Activated T-helper 1 cell treated with anti-CD3 and anti-CD28 coated beads, Interleukin-2, amount 50 U/mL, for 16 hours (primary cell): ENCODE measurements at places on chromosomes 5 and 9.
A peak's percentile ranks its signal among the peaks of the same experiment; 100 is the strongest.

DNA sequence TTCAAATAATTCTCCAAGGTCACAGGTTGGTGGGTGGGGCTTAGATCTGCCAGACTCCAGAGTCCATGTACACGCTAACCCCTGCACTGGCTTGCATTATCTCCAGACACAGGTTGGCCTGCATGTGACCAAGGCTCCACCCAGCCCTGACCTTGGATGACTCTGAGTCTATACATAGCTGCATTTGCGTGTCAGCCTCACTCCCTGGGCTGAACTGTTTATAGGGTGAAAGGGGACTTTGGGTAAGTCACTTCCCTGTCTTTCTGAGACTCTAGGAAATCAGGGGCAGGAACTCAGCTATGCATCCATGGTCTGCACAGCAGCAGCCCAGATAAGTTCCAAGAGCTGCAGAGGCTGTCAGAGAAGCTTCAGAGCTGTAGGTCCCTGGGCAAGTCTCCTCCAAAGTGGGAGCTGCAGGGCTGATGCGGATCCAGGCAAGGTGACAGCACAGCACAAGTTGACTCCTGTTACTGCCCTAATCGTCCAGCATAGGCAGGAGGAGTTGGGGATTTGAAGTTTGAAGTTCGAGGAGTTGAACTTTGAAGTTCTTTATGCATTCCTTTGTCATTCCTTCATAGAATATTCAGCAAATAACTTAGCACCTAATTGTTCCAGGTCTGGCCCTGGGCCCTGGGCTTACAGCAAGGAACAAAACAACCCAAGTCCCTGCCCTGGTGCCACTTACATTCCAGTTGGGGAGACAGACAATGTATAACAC, 53.4 kb downstream of the SLC22A5 start:
- DNase-seq, result no peak

DNA sequence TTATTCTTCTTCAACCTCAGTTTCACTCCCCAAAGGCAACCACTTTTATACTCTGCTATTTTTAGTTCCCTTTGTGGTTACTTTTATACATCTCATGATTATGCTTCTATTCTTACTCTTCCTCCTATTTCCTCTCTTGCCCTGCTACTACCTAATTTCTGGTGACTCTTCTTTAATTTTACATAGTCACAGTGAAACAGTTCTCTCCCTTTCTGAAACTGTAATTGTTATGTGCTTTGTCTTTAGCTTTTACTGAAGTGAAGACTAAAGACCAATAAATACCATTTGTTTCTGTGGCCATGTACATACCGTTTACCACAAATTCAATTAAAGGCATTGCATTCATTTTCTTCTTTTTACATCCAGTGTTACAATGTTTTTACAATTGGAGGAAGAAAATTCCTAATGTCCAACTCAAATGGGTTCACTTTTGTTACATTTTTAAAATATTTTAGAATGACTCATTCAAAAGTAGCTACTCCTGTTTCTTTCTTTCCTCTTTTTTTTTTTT, 410.6 kb downstream of the PSAT1 start:
- DNase-seq, result no peak

GRCh38 chr5:72167804-72168203, 60.5 kb downstream of the MAP1B start:
- DNase-seq, result no peak

DNA sequence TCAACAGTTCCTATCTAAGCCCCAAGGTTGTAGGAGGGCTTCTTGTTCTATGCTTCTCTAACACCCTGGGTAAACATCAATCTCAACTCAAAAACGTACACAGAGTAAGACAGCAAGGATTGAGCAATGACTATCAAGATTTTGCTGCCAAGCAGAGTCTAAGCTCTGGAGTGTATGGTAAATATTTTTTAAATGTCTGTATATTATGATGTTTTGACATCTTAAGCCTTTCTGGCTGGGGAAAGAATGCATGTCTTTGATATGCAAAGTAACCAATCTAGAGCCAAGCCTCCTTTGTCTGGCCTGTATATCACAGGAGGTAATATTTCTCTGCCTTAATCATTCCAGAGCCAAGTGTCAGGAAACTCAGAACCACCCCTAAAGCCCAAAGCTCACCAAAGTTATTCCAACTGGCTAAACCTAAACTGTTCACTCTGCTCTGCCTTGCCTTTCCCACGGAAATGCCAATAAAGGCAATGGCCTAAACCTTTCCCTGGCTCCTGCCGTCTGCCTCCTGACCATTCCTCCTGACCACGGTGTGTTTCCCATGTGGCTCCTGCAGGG, 45.2 kb downstream of the YIPF5 start:
- no peak for DNase-seq

DNA sequence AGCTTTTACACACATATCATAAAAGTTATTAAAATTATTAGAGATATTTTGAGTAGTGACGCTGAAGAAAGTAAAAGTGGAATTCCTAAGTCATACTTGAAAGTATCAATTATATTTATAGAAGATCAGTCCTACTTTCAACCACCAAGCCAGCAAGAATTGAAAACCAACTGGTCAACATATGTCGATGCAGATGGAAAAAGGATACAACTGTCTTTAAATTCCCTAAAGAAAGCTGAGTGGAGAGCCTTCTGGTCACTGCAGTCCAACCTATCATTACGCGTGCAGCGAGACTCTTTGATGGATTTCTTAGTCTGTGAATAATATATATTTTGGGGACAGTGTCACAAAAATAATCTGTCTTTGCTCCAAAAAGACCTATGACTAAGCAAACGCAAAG, 15.3 kb downstream of the MEF2C start:
- DNase-seq, result no peak

DNA sequence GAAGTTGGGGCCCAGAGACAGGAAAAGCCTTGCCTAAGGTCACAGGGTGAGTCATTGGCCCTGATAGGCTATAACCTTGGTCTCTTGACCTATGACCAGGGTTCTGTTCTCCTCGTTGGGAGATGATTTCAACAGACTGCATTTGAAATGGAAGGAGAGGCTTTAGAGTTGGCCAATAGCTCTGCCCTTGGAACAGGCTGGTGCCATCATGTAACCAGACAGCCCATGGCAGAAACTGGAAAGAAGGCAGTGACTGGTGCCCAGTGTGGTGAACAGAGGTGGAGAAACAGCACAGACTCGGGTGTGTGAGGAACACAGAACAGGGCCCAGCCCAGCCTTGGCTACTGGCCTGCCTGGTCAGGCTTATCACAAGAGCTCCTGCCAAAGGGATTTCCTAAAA, 109.8 kb upstream of the SLC25A48 start:
- no peak for DNase-seq

- no peak for DNase-seq
Measured at GRCh38 chr9:14907696-14908095, 2.5 kb downstream of the FREM1 start.

GRCh38 chr5:71949772-71950171, 157.5 kb upstream of the MAP1B start:
- no peak for DNase-seq

GRCh38 chr9:100586093-100586492, 8.2 kb downstream of the CAVIN4 start:
- no peak for DNase-seq

GRCh38 chr9:134182554-134183085, 18.3 kb upstream of the RNU6ATAC start:
- no peak for DNase-seq

- DNase-seq, result no peak
Measured at GRCh38 chr5:80703747-80704146, 49.0 kb upstream of the DHFR start.

- DNase-seq, result peak; percentile 85
Measured at GRCh38 chr9:136363106-136363948, at the start of gene DNLZ. Gene DNLZ, minus strand, starts transcription at chr9:136363744. Its CDS starts 30 bp downstream, at chr9:136363714.

GRCh38 chr5:107616213-107616612, 54.5 kb downstream of the EFNA5 start:
- no peak for DNase-seq

GRCh38 chr5:89043676-89044075, 160.7 kb upstream of the MEF2C start:
- DNase-seq, result no peak

GRCh38 chr9:1979741-1980367, 35.3 kb upstream of the SMARCA2 start:
- DNase-seq, result no peak

- no peak for DNase-seq
Measured at GRCh38 chr5:82925061-82925411, 152.2 kb downstream of the TMEM167A start.

DNA sequence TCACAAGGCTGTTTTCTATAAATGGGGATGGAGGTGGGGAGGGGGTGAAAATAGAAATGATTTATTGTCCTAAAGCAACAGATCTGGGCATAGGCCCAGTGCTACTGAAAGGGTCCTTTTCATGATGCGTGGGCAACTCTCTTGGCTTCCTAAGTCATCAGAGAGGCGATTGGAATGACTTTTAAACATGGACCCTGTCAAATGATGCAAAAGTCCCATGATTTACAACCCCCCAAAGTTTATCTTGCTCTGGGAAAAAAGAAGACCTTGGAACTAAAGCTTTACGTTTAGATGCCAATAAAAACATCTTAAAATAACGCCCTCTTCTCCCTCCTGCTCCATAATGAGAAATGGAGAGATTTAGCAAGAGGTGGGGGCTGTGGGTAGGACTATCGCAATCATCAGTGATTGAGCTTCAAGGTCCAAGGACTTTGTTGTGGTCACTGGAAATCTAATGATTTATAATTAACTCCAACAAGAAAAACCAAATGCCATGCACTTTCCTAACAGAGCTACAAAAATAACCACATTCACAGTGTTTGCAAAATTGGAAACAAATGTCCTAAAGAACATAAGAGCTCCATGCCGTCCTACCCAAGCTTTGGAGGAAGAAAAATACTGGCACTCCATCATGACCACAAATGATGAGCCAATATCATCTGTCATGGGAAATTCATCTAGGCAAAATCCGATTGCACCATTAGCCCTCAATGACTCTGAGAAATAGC, 167.5 kb upstream of the CLINT1 start:
- DNase-seq, result no peak

DNA sequence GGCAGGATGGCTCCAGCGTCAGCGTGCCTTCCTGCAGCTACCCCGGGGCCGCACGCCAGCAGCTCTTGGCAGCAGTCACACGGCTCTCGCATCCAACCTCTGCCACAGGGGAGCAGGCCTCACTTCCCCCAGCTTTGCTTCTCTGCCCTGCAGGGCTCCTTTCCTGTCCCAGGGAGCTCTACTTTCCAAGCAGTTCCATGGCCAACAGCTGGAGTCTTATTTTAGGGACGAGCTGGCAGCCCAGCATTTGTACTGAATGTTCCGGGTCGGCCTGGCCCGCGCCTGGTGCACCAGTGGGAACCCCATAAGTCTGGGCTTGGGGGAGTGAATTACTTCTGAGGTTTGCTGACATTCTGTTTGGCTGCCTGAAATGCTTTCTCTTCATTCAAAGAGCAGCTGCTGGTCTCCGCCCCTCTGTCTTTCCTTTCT, 34.6 kb downstream of the GADD45G start:
- no peak for DNase-seq

DNA sequence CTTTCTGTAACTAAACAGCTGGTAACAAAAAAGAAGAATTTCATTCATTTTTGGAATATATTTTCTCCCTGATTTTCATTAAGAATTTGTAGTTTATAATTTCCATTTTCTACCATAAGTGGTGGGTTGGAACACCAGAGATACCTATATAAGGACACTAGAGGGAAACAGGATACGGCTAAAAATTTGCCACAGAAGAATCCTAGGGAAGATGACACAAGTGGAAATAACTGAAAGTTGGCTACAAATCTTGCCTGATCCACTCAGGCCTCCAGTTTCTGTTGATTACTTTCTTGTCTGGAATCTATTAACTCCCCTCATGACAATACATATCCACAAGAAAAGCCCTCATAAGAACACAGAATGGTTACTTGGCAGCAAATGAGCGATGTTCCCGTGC, 46.8 kb downstream of the FREM1 start:
- no peak for DNase-seq

DNA sequence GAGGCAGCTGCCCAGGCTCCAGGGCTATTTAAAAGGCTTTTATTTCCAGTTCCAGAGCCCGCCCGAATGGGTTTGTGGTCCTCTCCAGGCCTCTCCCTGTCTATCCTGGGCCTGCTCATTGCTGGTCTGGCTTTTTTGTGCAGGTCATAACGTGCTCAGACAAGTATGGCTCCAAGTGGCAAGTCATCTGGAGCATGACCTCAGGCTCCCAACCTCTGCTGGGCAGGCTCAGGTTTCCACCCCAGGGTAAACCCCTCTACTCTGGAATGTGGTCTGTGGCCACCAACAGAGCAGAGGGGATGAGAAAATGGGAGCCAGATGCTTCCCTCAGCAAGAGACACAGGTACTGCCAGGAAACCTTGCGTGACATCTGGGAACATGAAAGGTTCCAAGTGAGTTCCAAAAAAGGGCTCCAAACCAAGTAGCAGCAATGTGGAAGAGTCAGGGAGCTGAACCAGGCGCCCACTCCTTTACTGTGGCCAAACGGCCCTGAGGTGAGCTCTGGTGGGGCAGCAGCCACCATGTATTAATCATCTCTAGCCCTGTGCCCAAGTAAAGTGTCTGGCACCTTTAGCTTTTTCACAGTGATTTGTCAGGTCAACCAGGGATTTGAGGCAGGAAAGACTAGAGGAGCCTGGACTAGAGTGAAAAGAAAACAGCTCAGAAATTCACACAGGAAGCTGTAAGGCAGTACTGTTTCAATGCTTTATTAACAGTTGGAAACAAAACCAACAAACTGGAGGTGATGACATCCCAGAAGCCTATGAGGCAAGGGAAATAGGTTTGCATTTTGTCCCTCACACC, 25.7 kb downstream of the PCDHGC5 start:
- DNase-seq, result no peak

- DNase-seq, result no peak
Measured at GRCh38 chr5:77669677-77670076, 31.2 kb upstream of the OTP start.

- DNase-seq, result no peak
Measured at GRCh38 chr9:130963916-130964315, 24.9 kb upstream of the FIBCD1 start.

DNA sequence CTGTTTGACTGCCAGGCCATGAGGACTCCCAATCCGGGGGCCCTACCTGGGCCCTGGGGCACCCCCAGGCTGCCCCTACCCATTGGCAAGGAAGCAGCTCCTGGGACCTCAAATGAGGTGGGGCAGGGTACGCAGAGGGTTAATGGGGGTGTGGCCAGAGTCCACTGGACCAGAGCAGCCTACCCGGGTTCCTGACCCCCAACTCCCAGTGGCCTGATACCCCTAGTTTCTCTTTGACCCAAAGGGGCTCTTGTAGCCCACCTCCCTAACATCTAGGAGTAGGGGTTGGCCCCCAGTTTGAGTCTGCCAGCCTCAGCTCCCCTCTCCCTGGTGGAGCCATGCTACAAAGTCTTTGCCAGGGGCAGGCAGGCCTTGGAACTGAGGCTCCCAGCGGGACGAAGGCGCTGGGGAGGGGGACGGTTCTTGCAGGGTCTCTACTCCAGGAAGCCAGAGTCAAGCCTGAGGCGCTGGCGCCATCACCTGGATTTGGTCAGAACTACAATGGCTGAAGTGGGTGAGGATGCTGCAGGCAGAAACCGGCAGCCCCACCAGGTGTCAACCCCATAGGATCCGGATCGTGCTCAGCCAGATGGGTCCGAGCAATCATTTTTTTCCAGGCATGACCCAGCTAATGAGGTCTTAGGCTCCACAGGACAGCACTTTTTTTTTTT, 8.4 kb upstream of the CERCAM start:
- no peak for DNase-seq
